ENCODE measurements at places on chromosomes 2 and 18. TPM values are rescaled to one million over a fixed set of nuclear protein-coding genes. Genes with fewer than 3 reads are reported as not detected.

The ITSN2 gene
- 26.6 TPM for total RNA-seq

The CHST9 gene
- total RNA-seq, result 0.82 TPM

The RABL2A gene
- 11.1 TPM for total RNA-seq

The KIAA2012 gene
- total RNA-seq, result not detected

The RTKN gene
- 20.4 TPM for total RNA-seq

The RGPD3 gene
- total RNA-seq, result not detected

The TMEM127 gene
- total RNA-seq, result 52.5 TPM

The DHRS9 gene
- not detected for total RNA-seq

The SOCS6 gene
- 17.3 TPM for total RNA-seq

Data from chondrocyte (in vitro differentiated cells).